ENCODE measurements at places on chromosomes 5 and 9.

- DNase-seq: no peak
Measured at GRCh38 chr9:74595286-74595685, 98.2 kb downstream of the RORB start.

GRCh38 chr5:146947181-146947941 is 68.8 kb upstream of the PPP2R2B start:
- peak; percentile 43 for DNase-seq

GRCh38 chr9:37626708-37627292 is 24.0 kb upstream of the FRMPD1 start:
- no peak for DNase-seq

- no peak for DNase-seq
Measured at GRCh38 chr5:153714798-153715197, 224.3 kb downstream of the GRIA1 start.

All from choroid plexus epithelial cell (primary cell).